ENCODE measurements at places on chromosomes 2 and 18. TPM values are rescaled to one million over a fixed set of nuclear protein-coding genes. Genes with fewer than 3 reads are reported as not detected.

DNA sequence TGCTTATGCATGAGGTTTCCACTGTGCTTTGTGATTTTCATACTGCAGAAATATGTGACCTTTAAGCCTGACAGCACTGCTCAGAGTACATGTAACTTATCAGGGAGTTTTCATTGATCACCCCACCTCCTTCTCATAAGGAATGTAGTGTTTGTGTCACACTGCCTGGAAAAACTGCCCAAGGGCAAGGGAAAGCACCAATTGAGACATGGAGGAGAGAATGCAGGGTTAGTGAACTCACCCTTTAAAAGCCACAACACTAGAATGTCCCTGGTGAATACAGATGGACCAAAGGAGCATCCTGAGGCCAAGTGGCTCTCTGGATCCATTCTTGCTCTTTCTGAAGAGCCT, 147.2 kb upstream of the SPATS2L start:
- no peaks in the 10 kb centered on the region for H3K27me3 ChIP-seq
- no peak overlapping the region for H3K27ac ChIP-seq
- H3K4me3 ChIP-seq, result no peak overlapping the region
- no peaks in the 10 kb centered on the region for H3K4me1 ChIP-seq

DNA sequence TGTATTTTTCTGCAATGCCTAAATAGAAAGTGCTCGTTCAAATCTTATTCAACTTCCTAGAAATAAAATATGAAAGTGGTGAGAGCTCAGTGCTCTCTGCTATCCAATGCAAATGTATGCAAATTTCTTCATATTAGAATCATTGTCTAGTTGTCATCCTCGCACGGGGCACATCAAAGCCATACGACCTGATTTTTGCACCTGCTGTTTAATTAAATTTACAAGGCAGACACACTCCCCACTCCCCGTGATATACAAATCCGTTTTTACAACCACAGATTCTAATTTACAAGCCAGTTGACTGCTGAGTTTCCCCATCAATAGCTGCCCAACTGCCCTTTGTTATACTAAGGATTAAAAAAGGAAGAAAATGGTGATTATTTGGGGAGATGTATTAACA, 284.6 kb downstream of the RNF144A start:
- H3K4me3 ChIP-seq, result no peak overlapping the region
- H3K36me3 ChIP-seq, result peaks cover 3% of the 10 kb centered on the region
- DNase-seq, result no peak
- peaks cover 5% of the 10 kb centered on the region for H3K4me1 ChIP-seq
- no peak overlapping the region for H3K27ac ChIP-seq

DNA sequence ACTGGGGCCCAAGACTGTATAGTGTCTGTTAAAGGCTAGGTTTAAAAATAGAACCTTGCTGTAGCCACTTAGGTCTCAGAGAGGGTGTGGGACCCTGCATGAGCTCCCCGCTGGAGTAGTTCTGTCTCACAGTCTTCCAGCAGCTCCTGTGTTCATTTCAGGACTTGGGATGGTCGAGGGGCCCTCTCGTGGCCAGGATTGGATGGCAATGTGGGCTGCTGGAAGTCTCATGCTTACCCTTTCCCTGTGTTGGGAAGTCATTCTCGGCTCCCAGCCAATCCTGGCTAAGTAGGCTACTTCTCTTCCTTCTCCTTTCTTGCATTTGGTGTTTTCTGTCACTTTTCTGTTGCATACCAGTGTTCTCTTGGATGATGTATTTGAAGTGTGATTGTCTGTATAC, 284.0 kb upstream of the GCFC2 start:
- peaks cover 3% of the 10 kb centered on the region for H3K36me3 ChIP-seq
- H3K27me3 ChIP-seq, result no peaks in the 10 kb centered on the region
- DNase-seq, result no peak
- H3K27ac ChIP-seq, result no peak overlapping the region
- H3K4me3 ChIP-seq, result no peak overlapping the region
- H3K4me1 ChIP-seq, result no peaks in the 10 kb centered on the region

DNA sequence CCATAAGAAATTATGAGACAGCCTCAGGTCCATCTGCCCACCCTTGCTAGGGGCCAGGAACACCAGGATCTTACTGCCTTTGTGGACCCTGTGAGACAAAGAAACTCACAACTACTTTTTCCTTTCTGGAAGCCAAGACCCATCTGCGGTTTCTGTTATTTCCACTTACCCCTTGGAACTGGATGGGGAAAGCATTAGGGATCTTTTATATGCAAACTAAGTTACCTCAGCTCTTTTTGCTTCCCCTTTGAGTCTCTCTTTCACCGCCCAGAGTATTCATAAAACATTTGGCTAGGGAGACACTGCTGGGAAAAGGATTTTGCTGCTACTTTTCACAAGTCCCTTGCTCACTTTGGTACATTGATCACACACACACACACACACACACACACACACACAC, 95.7 kb downstream of the ZNF385B start:
- H3K4me1 ChIP-seq, result no peaks in the 10 kb centered on the region
- DNase-seq, result no peak
- H3K27me3 ChIP-seq, result peaks cover 4% of the 10 kb centered on the region
- H3K27ac ChIP-seq, result no peak overlapping the region
- H3K36me3 ChIP-seq, result no peaks in the 10 kb centered on the region

RND3 gene
- total RNA-seq, result not detected

EPB41L3 gene
- 3.4 TPM for total RNA-seq

MAP3K19 gene
- not detected for total RNA-seq

ERFE gene
- 0.60 TPM for total RNA-seq

DCDC2C gene
- not detected for total RNA-seq
